NCI-H460 (cell line): ENCODE measurements at places on chromosomes 4 and X. TPM values are rescaled to one million over a fixed set of nuclear protein-coding genes. Genes with fewer than 3 reads are reported as not detected.

Gene GLOD5
- total RNA-seq: not detected in 2 replicates

GRCh38 chr4:142452161-142452855 is 393.8 kb downstream of the INPP4B start:
- no peak for DNase-seq

DNA sequence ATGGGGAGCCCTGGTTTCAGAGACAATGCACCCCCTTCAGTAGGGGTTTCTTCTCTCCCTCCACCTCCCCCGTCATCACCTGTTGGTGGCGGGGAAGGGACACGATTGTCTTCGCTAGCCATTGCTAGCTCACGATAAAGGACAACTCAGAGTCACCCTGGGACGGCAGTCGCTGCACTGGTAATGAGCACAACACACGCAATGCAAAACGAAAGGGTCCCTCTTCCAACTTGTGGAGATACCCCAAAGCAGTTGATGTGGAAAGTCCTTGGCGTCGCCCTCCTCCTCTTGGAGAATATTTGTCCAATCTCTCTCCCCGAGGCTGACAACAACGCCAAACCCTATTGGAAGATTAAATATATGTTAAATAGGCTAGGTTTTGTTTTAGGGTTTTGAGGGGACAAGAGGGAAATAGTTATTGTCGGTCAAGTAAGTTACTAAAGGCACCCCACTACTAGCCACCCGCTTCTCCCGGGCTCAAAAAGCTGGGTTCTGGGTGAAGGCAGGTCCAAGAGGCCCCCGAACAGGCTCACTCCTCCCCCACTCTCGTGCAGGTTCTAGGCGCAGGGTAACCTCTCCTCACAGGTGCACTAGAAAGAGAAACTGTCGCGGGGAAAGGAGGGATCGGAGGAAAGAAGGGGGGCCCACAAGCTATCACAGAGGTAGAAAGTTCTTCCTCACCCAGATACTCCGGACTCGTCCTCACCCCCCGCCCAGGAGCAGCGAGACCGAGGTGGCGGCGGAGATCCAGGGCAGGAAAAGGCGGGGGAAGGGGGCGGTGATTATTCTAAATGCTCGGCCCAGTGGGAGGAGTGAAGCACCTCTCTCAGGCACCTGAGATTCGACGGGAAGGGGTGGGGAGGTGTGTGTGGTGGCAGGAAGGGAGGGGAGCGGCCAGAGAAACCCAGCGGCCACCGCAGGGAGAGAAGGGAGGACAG is at the start of gene LRBA:
Gene LRBA, minus strand, starts transcription at position 764 of the 938 bp plus-strand sequence. Its CDS starts 642 bp downstream, at position 122.
- peak; percentile 57 for DNase-seq

Gene POLN
- total RNA-seq: 0.50 and 0.75 TPM in 2 replicates

Gene SPARCL1
- not detected in 2 replicates for total RNA-seq

Gene C4orf36
- 0.20 TPM in 1 of 2 replicates, not detected in the other for total RNA-seq

GRCh38 chr4:66451741-66452140 is 781.5 kb upstream of the EPHA5 start:
- DNase-seq: no peak

Gene F11
- total RNA-seq: not detected in 2 replicates

GRCh38 chr4:136893573-136893972 is 638.7 kb downstream of the PCDH18 start:
- no peak for DNase-seq

DNA sequence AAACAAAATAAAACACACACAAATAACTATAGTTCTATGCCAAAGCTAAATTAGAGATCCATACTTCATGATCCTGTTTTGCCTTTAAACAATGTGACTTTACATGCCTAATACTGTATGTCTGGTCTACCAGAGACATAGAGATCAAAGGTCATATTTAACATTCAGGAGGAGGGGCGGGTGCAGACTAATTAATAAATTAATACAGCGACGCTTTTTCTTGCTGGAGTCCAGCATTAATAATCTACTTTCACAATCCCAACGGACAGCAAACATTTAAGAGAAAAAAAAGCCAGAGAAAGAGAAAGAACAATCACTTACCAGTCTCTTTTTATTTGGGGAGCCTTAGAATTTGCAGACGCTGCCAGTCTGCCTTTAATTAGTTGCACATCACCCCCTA is 509 bp downstream of the CXXC4 start:
- DNase-seq: no peak

Gene PSAPL1
- total RNA-seq: not detected in 2 replicates

GRCh38 chrX:68945603-68946228 is 116.9 kb downstream of the EFNB1 start:
- peak; percentile 16 for DNase-seq

Gene MXRA5
- total RNA-seq: not detected in 2 replicates

- DNase-seq: no peak
These were observed 87.0 kb downstream of the AFAP1 start for GRCh38 chr4:7852568-7853185.

DNA sequence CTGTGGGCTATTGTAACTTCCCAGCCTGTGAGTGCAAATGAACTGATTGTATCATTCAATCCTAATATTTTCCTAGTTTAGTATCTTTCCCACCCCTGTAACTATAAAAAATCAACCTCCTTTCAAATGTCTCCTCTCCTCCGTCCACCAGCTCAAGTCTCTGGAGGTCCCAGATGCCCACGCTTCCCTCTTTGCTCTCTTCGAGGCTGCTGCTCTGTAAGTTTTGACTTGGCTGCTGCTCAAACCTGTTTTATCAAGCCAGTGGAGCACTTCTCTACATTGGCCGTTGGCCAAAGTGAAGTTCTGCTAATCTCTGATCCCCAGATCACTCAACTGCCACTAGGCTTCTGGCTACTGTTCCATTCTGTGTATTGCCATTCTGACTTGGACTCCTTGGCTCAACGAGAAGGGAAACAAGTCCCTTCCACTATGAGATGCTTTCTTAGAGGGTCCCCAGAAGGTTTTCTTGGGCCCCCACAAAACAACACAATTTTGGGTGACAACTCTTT is 60.7 kb upstream of the RAPGEF2 start:
- no peak for DNase-seq

Gene PPP2R2C
- total RNA-seq: 14.9 and 17.6 TPM in 2 replicates

GRCh38 chr4:155173371-155173770 is 35.1 kb upstream of the NPY2R start:
- no peak for DNase-seq
